ENCODE measurements at places on chromosomes 12 and 14.

DNA sequence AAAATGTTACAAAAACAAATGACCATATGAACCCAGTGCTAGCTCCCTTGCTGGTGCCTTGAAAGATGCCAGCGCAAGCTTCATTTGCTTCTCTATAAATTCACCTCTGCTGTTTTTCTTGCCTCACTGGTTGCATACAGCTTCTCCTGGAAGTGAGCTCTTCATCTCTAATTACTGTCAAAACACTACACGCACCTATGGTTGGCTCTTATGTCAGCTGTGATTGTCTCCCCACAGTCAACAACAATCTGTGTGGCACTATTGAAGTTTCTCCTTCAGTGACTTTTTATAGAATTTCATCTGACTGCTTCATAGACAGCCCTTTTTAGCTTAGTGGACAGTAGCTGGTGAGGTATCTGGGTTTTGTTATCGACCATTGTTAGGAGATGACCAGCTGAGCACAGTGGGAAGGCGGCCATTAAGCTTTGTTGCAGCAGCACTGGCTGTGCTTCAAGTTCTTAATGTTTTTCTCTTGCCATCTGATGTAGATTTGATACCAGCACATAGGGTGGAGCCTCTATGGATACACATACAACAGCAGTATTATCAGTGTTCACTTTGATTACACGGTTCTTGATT lies 131.8 kb downstream of the KITLG start:
- no peak for DNase-seq

DNA sequence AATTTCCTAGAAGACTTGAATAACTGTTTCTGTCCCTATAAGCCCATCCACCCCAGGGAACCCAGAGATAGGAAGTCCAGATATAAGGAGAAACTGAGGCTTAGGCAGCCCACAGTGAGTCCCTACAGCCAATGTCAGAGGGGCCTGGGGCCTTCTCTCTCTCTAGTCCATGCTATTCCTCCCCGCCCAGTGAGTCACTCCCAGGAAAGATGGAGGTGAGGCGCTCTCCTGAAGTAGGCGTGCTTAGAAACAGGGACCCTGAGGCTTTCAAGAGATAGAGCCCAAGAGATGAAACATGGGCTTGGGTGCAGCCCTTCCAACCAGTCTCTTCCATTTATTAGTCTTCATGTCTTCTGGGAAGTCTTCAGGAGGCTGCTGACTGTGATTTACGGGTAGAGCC lies 2.3 kb upstream of the SMUG1 start:
- DNase-seq, result peak; percentile 66

- peak; percentile 92 for DNase-seq
Measured at GRCh38 chr14:85421186-85421877, 108.6 kb upstream of the FLRT2 start.

DNA sequence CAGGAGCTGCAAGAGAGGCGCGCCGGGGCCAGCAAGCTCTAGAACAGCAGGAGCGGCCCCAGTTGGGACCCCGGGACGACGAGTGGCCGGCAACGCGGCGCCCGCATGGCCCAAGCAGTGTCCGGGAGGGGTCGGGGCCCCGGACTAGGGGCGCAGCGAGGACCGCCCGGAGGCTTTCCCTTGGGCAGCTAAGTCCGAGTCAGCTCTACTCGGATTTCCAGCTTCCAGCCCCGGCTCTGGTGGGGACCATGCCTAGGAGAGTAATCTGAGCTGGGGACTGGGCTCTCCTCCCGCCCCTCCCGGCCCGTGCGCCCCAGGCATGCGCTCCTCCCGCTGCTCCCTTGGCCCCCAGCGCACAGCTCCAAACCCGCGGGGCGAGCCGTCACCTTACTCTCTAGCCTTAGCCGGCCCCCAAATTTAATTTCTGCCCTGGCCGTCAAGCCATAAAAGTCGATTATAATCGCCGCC lies 41.6 kb upstream of the CAPRIN2 start:
- peak; percentile 6 for DNase-seq

- no peak for DNase-seq
Measured at GRCh38 chr12:19222558-19222957, 93.0 kb downstream of the PLEKHA5 start.

DNA sequence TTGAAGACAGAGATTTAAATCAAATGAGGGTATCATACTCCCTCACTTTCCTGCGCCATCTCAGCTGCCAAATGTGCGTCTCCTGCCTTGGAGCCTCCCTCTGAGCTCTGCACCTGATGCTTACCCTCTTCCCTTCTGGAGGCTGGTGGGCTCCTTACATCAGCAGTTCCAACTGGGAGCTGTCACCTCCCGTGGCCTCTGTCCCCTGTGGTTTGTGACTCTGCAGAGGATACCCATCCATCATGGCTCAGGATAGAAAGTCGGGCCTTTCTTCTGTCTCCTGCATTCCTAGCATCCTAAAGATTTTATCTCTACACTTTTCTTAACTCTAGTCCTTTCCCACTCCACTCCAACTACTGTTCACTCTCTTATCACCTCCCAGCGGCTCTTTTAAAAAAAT lies 570.6 kb downstream of the BCL11B start:
- DNase-seq, result no peak

- DNase-seq, result no peak
Measured at GRCh38 chr14:64114796-64115195, 179.4 kb downstream of the ESR2 start.

DNA sequence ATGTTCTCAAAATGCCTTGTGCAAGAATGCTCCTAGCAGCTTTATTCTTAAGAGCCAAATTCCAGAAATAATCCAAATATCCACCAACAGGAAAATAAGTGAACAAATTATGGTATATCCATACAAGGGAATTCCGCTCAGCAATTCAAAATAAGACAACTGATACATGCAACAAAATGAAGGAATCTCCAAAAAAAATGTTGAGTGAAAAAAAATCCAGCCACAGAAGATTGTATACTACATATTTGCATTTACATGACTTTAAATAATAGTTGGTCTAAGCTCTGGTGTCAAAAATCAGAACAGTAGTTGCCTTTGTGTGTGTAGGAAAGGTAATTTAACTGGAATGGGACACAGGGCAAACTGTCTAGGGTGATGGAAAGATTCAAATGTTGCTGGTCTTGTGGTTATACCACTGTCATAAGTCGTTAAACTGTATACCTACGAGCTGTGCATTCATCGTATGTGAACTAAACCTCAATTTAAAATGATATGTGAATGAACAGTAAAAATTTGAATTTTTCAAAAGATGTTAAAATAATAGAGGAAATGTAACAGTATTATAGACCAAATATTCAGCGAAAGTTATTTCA lies 3.2 kb downstream of the CD69 start:
- no peak for DNase-seq

All from NCI-H226 (cell line).